ENCODE measurements at places on chromosomes 3 and 15.
A peak's percentile ranks its signal among the peaks of the same experiment; 100 is the strongest.

GRCh38 chr3:160454995-160455394, 5.4 kb upstream of the TRIM59 start:
- no peak for DNase-seq

- no peak for DNase-seq
Observed at GRCh38 chr3:12714278-12714677, 44.8 kb downstream of the TMEM40 start.

DNA sequence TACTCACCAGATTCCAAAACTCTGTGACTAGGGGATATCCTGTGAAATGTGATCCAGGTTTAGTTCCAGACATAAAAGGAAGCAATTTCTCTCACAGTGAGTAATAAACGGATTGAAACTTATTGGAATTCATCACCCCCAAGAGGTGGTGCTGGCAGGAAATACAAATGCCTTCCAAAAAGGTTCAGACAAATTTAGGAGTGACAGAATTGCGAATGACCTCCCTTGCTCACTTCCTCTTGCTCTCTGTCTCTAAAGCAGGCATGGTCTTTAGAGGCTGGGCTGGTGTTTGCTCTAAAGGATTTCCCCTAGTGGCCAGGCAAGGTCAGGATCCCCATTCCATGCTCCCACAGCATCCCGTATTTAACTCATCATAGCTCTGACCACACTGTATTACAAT, 449.4 kb upstream of the PPP2R3A start:
- DNase-seq: no peak

GRCh38 chr3:78238811-78239210, 1198.9 kb downstream of the ROBO2 start:
- no peak for DNase-seq

DNA sequence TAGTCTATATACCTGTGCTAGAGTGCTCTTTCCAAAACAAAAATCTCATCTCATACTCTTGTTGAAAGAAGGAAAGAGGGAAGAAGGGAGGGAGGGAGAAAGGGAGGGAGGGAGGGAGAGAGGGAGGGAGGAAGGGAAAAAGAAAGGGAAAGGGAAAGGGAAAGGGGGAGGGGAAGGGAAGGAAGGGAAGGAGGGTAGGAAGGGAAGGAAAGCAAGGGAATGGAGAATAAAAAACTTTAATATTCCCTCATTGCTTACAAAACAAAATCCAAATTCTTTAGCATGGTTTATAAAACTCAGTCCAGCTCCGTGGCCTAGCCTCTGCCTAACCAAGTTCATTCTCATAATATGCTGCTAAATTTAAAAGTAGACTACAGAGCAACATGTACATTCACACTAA, 104.5 kb downstream of the ERC2 start:
- DNase-seq: no peak

GRCh38 chr3:186670155-186670554, 4.3 kb downstream of the HRG start:
- no peak for DNase-seq

- peak; percentile 74 for DNase-seq
Observed at GRCh38 chr15:89662893-89663626, 7.8 kb upstream of the KIF7 start.

DNA sequence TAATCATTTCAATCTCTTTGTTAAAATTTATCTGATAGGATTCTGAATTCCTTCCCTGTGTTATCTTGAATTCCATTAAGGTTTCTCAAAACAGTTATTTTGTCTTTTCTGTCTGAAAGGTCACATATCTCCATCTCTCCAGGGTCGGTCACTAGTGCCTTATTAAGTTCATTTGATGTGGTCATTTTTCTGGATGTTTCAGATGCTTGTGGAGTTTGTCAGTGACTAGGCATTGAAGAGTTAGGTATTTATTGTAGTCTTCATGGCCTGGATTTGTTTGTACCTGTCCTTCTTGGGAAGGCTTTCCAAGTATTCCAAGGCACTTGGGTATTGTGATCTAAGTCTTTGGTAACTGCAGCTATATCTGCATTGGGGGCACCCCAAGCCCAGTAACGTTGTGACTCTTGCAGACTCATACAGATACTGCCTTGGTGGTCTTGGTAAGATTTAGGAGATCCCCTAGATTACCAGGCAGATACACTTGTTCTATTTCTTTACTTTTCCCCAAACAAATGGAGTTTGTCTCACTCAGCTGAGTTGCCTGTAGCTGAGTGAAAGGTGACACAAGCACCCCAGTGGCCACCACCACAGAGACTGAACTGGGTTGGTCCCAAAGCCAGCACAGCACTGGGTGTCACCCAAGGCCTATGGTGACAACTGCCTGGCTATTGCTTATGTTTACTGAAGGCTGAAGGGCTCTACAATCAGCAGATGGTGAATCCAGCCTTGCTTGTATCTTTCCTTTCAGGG, 18.9 kb upstream of the SLC27A2 start:
- DNase-seq: no peak

- DNase-seq: no peak
Observed at GRCh38 chr15:65771870-65772269, 20.2 kb downstream of the DENND4A start.

DNA sequence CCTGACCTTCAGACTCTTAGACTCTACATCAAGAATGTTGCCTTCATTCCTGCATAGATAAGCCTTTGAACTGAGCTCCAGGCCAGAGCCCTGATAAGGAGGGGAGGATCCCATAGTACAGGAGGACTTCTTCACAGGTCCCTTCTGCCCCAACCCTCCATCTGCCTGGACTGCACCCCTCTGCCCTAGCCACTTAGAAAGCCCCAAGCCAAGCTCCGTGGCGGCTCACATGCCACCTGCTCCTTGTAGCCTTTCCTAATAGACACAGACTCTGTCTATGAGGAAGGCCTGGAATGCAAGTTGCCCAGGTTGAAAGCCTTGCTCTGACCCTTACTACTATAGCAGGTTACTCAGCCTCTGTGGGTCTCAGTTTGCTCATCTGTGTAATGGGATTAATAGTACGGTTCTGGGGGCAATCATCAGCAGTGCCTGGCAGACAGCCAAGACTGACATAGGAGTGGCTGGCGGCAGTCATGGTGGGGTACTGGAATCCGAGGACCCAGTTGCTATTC, 11.6 kb downstream of the PCSK6 start:
- DNase-seq: no peak

- DNase-seq: no peak
Observed at GRCh38 chr3:126524429-126524988, 554 bp downstream of the CHST13 start.

GRCh38 chr15:25095179-25095578, 140.4 kb downstream of the SNRPN start:
- no peak for DNase-seq

DNA sequence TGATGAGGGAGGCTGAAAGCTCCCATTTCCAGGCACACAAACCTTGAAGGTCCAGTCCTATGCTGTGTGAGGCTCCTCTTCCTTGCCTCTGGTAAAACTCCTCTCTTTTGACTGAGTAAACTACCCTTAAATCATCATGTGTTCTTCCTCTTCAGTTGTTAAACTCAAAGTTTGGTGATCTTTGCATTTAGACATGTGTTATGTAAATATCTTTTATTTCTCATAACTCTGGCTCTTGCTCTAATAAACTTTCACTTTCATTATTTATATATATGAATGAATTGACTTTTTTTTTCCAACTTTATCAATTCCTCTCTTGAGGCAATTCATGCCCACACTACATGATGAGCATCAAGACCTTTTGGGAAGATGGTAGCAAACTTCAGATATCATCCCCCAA, 26.6 kb downstream of the SUCNR1 start:
- DNase-seq: no peak

DNA sequence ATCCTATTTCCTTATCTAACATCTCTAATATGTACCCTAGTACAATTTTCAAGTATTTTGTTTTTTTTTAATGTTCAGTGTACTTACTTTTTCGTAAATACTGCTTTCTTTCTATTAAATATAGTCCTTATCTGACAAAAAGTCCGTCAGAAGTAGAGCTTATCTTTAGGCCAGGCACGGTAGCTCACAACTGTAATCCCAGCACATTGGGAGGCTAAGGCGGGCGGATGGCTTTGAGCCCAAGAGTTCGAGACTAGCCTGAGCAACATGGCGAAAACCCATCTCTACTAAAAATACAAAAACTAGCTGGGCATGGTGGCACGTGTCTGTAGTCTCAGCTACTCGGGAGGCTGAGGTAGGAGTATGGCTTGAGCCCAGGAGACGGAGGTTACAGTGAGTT, 41.1 kb downstream of the USP3 start:
- DNase-seq: no peak

DNA sequence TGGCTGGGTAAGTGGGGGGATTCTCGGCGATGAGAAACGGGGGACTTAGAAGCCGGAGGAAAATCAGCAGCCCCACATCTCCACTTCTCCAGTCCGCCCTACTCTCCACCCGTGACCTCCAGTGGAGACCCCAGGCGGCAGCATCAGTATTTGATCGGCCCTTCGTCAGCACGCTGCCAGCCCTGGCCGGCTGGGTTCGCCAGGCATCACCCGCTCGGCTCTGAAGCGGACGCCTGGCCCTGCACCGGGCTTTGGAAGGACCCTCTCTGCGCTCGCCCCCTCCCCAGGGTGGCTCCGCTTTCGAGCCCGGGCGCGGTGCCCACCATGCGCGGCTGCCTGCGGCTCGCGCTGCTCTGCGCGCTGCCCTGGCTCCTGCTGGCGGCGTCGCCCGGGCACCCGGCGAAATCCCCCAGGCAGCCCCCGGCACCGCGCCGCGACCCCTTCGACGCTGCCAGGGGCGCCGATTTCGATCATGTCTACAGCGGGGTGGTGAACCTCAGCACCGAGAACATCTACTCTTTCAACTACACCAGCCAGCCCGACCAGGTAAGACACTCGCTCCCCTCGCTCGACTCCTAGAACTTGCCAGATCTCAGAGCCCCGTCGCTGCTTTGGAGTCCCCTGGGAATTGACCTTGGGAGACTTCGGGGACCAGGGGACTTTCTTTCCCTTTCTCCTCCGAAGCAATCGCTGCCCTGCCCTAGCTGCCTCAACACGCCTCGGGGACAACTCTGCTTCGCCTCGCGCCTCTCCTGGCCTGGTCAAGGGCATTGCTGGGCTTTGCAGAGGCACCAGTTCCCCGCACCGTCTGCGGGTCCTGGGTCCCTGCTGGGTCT, 561 bp downstream of the SIDT1 start:
- peak; percentile 72 for DNase-seq

DNA sequence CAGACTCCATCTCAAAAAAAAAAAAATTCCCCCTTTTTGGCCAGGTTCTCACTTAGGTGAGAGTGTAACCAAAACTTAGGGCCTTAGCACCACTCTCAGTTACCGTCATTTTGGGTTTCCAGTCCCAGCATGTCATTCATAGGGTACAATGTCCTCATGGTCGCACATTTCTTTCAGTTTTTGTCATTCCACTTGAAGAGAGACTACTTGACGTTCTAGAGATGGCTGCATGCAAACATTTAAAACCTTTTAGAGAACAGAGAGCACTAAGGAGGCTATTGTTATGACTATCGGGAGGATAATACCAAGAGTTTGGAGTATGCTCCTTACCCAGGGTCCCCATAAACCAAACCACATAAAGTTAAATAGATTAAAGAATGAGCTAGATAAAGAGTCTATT, 37.9 kb upstream of the THUMPD3 start:
- DNase-seq: no peak

- DNase-seq: no peak
Observed at GRCh38 chr3:112579232-112579631, 17.4 kb downstream of the SLC35A5 start.

- DNase-seq: no peak
Observed at GRCh38 chr15:39156166-39156565, 424.7 kb upstream of the THBS1 start.

DNA sequence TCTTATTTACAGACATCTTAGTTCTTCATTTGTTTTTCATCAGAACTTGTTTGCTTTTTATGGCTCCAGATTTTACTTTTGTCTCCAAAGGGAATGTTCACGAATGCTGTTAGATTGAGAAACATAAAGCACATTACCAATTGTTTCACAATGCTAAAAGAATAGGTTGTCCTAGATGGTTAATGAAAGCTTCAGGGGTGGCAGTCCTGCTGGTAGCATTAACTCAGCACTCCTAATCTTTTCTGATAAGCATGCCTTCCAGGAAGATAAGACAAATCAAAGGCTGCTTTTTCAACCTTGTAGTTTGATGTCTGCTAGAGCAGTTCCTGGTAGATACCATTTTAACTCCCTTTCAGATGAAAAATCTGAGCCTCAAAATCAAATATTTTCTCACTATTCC, 619.4 kb downstream of the PYDC2 start:
- DNase-seq: no peak
